ENCODE measurements at places on chromosomes 4 and X.

DNA sequence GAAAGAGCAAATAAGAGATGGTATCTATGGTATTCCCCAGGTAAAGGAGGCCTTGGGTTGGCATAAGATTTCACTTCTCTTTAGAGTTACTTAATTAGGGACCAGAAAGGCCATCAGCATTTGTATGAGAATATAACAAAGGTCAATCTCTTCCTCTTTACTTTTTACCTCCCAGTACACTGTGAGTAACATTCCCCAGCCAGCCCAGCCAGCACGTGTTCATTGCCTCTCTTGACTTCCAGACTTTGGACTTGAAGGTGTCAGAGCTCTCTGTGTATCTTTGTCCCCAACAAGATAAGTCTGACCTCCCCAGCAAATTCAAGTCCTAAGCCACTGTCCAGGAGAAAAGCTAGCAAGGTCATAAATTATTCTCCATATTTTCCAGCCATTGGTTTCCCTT is 110.5 kb downstream of the AR start:
- no peak for DNase-seq

DNA sequence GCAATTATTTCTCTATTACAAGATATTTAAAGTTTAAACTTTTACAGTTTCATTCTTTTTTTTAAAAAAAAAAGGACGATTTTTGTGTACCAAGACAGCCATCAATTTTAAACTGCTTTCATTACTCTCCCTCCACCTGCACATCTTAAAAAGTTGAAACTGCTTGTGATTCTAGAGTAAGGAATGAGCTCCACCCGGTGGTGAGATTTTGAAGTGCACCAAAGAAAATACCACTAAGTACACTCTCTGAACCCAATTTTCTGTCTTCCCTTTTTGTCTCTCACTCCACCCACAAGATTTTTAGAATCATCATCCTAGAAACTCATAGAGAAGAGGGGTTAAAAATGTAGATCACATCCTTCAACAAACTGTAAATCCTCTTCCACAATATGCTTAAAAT is 91.3 kb upstream of the WDR44 start:
- no peak for DNase-seq

- DNase-seq: no peak
Measured at GRCh38 chr4:53956053-53956452, 108.4 kb downstream of the CHIC2 start.

- DNase-seq: no peak
Measured at GRCh38 chr4:166091912-166092510, 219.0 kb downstream of the TLL1 start.

GRCh38 chr4:184329235-184329634 is 111.6 kb upstream of the ENPP6 start:
- no peak for DNase-seq

DNA sequence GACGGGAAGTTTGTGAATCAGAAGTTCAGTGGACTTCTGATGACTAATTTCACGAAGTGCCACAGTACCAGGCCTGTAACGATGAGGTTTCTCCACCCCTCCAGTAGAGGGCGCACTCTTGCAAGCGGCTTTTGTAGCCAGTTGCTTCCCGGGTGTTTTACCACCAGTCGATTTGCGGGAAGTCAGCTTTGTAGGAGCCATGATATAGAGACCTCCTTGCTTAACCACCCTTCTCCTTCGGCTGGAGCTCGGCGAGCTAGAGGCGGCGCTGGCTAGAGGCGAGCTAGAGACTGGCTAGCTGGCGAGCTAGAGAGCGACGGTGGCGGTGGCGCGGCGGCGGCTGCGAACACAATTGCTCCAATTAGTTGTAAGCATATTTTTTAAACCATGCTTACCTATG is 72.0 kb downstream of the IL1RAPL1 start:
- no peak for DNase-seq

DNA sequence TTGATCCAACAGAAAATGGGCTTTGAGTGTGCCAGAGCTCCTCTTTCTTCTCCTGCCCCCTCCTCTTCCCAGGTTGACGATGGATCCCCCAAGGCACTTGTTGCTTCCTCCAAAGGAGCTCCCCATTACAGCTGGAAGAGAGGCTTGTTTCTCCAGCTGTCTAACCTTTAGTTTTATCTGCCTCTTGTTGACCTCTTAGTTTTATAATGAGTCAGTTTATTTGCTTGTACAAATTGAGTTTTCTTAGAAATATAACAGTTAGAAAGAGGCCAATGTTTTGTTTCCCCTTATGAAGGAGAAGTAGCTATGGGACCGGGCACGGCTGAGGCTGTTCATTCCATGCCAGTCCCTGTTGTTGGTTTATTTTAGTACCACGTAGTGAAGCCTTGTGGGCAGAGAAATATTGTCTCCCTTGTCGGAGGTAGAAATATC is 158.2 kb downstream of the SPRY1 start:
- DNase-seq: no peak

DNA sequence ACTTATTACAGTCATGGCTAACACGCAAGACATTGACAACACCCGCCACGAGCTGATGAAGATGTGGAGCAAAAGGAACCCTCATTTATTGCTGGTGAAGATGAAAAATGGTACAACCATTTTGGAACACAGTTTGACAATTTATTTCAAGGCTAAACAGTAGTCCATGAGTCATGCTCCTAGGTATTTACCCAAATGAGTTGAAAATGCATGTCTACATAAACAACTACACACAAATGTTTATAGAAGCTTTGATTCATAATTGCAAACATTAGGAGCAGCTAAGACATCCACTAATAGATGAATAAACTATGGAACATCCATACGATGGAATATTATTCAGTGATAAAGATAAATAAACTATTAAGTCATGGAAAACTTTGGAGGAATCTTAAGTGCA is 580.1 kb downstream of the RAPGEF2 start:
- DNase-seq: no peak

GRCh38 chrX:40483502-40483901 is 97.3 kb upstream of the ATP6AP2 start:
- no peak for DNase-seq

DNA sequence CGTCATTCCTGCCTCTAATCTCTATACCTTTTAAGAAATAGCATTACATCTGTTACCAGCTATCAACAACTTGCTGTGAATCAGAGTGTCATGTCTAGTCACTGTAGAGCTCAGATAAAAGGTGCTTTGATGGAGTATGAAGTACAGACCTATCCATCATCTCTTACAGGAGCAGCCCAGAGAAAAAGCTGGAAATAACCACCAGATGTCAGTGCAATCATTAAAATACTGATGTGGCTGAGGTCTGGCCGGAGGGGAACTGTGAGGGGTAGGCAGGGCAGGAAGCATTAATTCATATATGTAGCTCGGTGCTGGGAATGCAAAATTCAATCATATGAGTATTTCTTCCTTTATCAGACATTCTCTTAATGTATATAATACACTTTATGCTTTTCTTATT is 100.6 kb downstream of the AKAP4 start:
- DNase-seq: no peak

GRCh38 chrX:140502491-140503237 is 2.2 kb downstream of the SOX3 start:
- no peak for DNase-seq

GRCh38 chr4:111960241-111960667 is 185.0 kb upstream of the FAM241A start:
- DNase-seq: no peak

DNA sequence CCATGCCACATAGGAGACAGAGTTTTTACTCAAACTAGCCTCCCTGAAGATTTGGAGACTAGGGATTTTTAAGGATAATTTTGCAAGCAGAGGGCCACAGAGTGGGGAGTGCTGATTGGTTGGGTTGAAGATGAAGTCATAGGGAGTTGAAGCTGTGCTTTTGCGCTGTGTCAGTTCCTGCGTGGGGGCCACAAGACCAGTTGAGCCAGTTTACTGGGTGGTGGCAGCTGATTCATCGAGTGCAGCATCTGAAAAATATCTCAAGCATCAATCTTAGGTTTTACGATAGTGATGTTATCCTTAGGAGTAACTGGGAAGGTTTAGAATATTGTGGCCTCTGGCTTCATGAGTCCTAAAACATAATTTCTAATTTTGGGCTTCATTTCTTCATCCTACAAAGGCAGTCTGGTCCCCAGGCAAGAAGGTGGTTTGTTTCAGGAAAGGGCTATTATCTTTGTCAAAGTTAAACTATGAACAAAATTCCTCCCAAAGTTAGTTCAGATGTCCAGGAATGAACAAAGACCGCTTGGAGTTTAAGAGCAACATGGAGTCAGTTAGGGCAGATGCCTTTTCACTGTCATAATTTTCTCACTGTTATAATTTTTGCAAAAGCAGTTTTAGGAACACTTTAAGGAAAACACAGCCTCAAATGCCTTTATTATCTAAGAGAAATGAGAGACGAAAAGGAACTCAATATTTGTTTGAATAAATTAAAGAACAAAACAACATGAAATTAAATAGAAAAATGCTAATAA is 960.8 kb upstream of the PRKX start:
- no peak for DNase-seq
